ENCODE measurements at places on chromosomes 12 and 14. TPM values are rescaled to one million over a fixed set of nuclear protein-coding genes. Genes with fewer than 3 reads are reported as not detected.

DNA sequence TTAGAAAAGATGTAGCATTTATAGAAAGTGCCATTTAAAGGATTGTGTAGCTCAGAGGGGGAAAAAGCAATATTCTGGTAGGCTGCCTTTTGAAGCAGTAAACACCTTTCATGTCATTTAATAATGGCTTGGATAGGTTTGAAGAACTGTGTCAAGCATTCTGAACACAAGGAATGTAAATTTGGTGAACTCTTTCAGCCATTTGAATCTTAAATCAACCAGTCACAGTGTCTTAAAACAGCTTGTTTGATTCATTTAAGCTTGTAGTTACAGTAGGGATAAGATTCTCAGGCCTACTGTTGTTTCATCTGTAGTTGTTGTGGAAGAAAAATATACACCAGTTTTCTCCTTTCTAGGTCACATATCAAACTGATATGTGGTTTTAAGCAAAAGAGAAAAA lies 299.4 kb upstream of the NOVA1 start:
- DNase-seq: no peak

DNA sequence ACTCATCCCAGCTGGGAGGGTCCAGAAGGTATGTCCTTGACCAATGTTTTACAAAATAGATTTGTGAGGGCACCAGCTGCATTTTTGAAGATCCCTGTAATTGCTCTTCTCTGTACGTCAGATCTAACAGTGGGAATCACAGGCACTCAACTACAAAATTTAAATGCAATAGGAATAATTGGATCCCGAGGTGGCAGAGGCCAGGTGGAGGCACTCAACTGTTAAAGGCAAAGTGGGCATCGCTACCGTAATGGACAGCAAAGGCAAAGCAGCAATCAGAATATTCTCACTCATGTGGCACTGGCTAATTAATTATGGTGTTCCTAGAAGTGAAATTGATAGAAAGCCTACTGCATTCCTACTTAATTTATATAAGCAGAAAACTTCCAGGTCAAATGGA lies 27.9 kb upstream of the PSMC1 start:
- DNase-seq: no peak

GRCh38 chr14:105152794-105153241 lies 15.8 kb downstream of the JAG2 start:
- no peak for DNase-seq

GRCh38 chr12:49671031-49671765 lies 36.0 kb downstream of the FMNL3 start:
- DNase-seq: peak; percentile 23

LYZ gene
- total RNA-seq: not detected

IL26 gene
- not detected for total RNA-seq

IQSEC3 gene
- not detected for total RNA-seq

DNAJC22 gene
- 9.1 TPM for total RNA-seq

TPPP2 gene
- not detected for total RNA-seq

LRP1-AS gene
- not detected for total RNA-seq

PZP gene
- total RNA-seq: not detected

ERH gene
- total RNA-seq: 565 TPM
